ENCODE measurements at places on chromosomes 11 and 22.

DNA sequence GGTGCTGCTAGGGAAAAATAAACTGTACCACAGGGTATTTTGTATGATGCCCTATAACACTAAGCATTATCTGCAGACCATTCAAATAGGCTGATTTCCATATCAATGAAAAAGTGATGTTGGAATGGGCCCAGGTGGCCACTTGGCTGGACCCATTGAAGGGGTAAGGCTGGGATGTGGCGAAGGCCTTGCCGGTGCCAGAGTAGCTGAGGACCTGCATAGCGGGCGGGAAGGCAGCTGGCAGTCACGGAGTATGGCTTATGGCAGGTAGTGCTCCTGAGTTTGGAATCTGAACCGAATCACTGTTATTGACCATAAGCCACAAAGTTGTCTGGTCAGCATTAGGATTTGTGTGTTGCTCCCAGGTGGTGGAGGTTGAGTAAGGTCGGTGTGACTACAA lies 131.0 kb downstream of the MICAL2 start:
- DNase-seq = no peak

DNA sequence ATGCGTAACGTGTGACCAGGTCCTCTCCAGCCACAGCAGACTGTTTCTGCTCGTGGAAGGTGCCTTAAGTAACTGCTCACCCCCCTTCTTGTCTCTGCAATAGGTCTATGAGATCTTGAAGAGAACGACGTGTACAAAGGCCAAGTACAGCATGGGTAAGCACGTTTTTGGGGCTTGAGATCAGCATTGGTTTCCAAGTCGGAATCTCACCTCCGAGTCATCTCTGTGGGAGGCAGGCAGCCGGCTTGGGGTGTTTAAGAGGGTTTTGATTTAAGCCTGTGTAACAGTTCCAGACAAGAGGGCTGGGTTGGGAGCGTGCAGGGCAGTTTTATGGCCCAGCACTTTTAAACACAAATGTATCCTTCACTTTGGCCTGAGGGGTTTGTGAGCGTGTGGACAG lies 30.1 kb downstream of the ANO1 start:
- DNase-seq = no peak

DNA sequence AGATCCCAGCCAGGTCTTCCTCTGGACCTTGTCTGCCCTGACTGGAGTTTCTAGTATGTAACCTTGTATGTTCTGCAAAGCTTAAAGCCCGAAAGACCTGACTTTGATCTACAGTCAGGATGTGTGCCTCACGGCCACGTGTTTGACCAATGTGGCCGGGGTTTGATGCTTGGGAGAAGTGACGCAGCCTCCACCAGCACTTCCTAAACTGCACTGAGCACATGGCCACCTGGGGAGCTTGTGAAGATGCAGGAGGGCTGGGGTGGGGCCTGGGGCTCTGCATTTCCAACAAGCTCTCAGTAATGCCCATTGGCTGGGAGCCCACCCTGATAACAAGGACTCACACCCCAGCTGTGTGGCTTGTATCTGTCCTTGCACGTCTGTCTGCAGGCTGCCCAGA lies 53.2 kb downstream of the NAT10 start:
- DNase-seq = no peak

GRCh38 chr11:20131788-20132666 lies 28.2 kb downstream of the DBX1 start:
- DNase-seq = peak; percentile 49
